ENCODE measurements at places on chromosomes 1 and 21.

DNA sequence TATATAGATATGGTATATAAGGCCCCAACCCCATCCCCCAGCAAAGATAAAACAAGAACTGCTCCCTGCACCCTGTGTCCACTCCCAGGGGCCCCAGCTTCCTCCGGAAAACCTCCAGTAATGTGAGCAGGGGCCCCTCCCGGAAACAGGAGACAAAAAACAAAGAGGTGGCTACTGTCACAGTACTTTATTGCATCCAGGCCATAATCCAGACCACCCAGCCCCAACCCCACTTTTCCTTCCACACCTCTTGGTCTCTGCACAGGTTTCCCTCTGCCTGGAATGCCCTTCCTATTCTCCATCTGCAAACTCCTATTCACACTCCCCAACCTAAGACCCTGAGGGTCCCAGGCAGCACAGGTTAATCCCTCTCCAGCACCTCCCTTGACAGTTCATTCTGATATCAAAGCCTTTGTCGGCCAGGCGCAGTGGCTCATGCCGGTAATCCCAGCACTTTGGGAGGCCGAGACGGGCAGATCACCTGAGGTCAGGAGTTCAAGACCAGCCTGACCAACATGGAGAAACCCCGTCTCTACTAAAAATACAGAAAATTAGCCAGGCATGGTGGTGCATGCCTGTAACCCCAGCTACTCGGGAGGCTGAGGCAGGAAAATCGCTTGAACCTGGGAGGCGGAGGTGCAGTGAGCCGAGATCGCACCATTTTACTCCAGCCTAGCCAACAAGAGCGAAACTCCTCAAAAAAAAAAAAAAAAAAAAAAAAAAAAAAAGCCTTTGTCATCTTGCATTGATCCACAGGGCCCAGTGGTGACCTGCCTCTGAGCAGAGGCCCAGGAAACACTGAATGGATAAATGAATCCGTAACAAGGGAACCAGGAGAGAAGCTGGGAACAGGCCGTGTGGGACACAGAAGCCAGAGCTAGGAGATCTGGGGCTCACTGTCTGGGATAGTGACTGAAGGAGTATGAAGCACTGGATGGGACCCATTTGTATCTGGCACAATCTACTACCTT, 2.3 kb upstream of the AUNIP start:
- no peak for DNase-seq

- DNase-seq, result peak; percentile 72
Observed at GRCh38 chr1:155125946-155126555, 1.6 kb upstream of the EFNA1 start.

- DNase-seq, result no peak
Observed at GRCh38 chr1:198563583-198563982, 23.1 kb upstream of the ATP6V1G3 start.

DNA sequence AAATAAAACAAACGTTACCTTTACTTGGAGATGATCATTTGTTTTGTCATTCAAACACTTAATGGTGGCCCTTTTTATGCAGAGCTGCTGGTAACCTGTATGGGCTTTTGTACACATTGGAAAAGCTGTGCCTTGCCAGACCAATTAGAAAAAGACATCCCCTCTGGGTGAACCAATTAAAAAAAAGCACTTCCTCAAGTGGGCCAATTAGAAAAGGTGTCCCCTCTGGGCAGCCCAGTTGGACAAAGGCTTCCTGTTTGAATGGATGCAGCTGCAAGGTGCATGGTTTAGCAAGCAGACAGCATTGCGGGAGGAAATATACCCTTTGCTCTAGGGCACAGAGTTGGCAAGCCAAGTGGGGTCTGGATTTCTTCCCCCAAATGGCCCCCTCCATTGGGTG, 21.6 kb downstream of the HUNK start:
- DNase-seq, result no peak

- DNase-seq, result no peak
Observed at GRCh38 chr21:42063571-42064521, 7.3 kb upstream of the UMODL1 start.

DNA sequence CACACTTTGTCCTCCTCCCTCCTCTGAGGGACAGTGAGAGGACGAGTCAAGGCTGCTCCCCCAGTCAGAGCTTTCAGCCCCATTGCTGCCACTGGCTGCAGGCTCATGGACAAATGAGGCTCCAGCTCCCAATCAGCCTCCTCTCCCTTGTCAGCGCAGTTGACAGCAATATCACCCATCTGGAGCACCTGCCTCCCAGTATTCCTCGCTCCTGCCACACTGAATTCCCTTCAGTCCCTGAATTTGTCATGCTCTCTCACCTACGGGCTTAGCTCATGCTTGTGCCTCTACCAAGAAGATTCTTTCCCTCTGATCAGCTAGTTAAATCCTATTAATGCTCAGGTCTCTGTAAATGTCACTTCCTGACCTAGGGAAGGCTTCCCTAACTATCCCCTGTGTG, 54.4 kb upstream of the SYT6 start:
- DNase-seq, result no peak

GRCh38 chr21:42080788-42081083, 9.6 kb downstream of the UMODL1 start:
- no peak for DNase-seq

DNA sequence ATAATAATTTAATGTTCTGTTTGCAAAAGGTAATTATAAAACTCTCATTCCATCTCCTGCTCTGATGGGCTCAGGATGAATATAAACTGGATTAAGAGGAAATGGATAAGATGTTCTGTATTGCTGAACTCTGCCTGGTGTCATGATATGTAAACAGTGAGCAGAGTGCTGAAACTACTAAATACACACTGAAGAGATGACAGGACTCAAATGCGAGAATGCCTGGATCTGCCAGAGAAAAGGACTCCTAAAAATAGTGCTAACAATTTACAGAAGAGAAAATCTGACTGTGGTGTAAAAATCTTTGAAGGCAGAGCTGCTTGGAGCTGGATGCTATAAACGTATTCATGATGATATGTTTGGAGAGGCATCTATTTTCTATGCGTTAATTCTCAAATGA, 303.2 kb downstream of the RWDD3 start:
- no peak for DNase-seq

GRCh38 chr1:86100401-86100800, 56.2 kb downstream of the COL24A1 start:
- no peak for DNase-seq

DNA sequence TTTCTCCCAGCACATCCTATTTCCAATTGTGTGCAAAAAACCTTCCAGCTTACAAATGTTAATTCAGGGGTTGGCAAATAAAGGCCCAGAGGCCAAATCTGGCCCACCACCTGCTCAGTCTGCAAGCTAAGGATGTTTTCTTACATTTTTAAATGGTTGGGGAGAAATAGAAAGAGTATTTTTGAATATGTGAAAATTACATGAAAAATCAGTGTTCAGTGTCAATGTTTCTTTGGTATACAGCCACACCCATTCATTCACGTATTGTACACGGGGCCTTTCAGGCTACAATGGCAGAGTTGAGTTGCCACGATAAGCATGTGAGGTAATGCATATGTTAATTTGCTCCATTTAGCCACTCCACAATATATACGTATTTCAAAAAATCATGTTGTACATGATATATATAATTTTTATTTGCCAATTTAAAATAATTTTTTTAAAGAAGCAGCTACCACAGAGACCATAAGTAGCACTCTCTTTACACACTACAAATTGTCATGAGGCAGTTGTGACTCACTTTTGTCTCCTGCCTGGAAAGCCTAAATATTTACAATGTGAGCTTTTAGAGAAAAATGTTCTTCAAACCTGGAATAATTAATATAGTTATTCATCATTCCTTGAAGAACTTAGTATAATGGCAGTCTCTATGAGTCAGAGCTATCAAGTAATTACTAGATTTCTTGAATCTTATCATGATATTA, 189.6 kb downstream of the SMYD3 start:
- DNase-seq, result no peak

GRCh38 chr1:91872000-91872399, 14.0 kb downstream of the TGFBR3 start:
- no peak for DNase-seq

- no peak for DNase-seq
Observed at GRCh38 chr1:11856698-11857097, 2.0 kb downstream of the NPPB start.

GRCh38 chr1:64514197-64514765, 44.4 kb downstream of the CACHD1 start:
- DNase-seq, result peak; percentile 35

GRCh38 chr1:39943471-39944290, 11.3 kb upstream of the MFSD2A start:
- no peak for DNase-seq

DNA sequence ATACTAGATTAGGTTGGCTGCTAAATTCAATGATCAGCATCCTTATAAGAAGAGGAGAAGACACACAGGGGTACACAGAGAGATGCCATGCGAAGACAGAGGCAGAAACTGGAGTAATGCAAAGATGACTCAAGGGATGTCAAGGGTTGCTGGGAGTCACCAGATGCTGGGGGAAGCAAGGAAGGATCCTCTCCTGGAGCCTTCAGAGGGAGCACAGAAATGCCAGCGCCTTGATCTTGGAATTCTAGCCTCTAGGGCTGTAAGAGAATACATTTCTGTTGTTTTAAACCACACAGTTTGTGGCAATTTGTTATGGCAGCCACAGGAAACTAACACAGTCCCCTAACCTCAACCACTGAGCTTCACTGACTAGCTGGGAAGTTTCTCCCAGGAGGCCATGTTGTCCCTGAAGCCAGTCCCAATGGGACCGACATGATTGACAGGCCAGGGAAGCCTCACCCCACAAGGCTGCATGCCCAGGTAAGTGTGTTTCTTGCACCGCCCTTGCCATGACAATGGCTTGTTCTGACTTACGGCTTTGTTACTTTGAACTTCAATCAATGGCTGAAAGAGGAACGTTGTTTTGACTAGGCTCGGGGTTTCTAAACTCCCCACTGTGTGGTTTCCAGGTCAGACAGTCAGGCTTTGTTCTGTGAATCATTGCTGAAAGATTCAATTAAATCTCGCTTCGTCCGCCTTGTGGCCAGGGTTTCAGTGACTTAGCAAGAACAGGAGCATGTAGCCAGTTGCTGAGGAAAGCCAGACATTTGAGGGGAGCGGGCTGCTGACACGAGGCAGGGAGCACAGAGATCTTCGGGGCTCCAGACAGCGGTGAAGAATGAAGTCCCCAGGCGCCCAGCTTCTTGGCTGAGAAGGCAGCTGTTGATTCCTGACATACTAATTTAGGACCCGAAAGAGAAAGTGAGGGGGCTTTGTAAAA, 62.3 kb downstream of the RUNX1 start:
- DNase-seq, result no peak

- no peak for DNase-seq
Observed at GRCh38 chr1:175408986-175409385, 216.4 kb upstream of the KIAA0040 start.

DNA sequence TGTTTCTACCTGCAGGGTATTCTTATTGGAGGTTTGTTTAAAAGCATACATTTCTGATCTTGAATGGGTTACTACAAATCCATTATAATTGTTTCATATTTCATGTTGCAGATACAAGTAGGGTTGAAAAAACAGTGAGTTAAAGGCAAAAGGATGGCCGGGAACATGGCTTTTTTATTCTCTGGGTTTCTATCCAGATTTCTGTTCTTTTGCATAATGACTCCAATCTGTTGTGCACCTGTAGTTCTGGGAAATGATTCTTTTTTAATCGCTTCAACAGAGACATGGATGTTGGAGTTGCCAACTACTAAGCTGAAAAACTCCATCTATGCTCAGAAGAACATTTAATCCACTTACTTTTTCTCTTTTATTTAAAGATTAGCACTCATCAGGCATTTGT, 2.7 kb upstream of the ADAMTS1 start:
- DNase-seq, result peak; percentile 35

GRCh38 chr1:114671011-114671938, 1.4 kb upstream of the DENND2C start:
- peak; percentile 10 for DNase-seq

DNA sequence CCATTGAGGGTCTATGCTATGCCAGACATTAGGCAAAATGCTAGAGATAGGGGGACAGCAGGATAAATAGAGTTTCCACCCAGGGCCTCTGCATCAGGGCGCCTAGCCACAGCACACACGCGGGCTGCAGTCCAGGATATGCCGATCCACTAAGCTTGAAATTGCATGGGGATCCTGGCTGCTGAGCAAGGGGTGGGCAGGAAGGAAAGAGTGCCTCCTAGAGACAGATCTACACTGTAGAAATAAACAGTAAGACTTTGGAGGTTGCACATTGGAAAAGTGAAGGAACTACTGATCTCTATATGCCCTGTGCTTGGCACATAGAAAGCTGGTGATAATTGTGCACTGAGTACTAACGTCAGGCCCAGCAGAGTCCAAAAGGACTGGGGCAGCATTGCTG, 411.1 kb downstream of the PRDM2 start:
- no peak for DNase-seq

DNA sequence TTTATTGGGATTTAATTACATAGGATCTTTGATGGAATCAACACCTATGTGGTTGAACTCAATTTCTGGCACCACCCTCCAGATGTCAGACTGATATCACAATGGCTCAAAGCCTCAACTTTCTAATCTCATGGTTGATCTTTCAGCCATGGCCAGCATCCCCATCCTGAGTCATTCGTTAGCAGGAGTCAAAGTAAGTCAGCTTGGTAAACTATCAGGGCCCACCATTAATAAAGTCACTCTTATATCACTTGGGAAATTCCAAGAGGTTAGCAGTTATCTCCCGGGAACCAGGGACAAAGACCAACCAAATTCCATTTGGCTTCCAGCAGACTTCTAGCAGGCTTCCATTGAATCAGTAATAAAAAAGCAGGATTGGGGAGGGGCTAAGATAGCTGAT, 50.7 kb upstream of the TNFSF4 start:
- DNase-seq, result no peak

DNA sequence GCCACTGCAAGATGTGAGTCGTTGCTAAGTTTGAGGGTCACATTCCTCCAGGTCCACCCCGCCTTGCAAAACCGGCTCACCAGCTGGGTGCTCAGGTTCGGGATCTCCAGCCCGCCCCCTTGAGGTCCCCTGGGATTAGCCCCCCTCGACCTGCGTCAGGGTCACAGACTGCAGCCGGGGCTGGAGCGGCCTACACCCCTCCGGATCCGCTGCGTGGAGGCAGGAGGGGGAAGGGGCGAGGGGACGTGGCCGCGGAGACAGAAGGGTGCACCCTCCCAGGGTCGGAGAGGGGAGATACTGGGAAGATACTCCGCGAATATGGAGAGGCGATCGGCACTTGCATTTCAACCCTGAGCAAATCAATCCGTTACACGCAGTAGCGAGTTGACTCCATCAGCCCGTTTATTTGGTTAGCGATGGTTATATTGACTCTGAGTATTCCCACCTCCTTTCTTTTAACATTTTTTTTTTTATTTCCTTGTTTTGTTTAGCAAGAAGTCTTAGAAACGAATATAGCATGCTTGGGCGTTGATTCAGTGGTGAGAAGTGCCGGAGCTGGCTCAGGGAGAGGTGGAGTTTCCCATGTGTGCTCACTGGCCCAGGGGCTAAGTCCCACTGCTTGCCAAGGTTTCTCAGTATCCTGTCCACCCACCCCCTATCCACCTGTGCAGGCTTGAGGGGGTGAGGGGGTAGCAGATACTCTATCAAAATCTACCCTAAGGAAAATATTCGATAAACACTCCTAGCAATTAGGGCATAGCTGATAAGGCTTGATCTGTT, 997 bp downstream of the IFNAR2 start:
- peak; percentile 32 for DNase-seq

DNA sequence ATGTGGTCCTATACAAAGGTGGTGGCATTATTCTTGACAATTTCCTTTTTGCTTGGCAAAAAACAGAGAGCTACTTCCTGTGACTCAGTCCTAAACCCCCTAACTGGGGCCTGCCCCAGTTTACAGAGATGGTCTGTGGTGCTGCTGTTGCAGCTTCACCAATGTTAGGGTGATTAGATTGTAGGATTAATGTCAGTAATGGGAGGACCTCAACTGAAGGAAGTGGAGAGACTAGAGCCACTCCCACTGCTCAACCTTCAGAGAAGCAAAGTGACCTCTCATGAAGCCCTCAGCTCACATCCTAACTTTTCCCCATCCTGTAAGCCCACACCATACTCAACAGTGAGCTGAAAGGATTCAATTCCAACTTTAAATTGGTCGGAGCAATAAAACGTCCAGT, 3.6 kb downstream of the S100A6 start:
- peak; percentile 21 for DNase-seq
